Vagina (tissue), 2 donors: ENCODE measurements at places on chromosomes 16 and 17.

DNA sequence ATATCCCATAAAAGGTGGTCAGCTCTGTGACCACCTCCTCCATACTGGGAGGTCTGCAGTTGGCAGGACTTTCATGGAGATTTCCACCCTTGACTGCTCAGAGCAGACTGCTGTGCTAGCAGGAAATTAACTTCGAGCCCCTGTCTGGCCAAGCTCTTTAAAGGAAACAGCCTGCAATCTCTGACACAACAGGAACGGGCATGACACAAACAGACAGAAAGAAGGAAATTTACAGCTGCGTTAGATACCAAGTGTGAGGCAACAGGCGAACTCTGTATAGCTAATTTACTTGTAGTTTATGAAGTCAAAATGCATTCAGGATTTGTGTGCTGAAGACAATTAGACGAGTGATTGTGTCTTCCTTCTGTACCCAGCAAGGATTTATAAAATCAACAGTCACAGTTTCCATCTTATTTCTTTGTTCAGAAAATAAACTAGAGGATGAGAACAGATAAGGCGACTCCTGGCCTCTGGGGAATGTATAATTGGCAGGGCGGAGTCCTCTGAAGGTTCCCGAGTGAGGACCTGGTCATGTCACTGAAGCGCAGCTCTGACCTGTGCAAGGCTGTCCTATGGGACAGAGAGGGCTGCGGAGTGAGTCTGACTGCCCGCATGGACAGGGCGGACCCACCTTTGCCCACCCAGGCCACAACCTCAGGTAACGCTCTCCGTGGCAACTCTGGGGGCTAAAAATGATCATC, 16.1 kb downstream of the WIPI1 start:
- DNase-seq = no peak

GRCh38 chr16:86517652-86518258, 7.4 kb downstream of the FOXF1 start:
- DNase-seq = no peak

- no peak for DNase-seq
Measured at GRCh38 chr17:8227238-8227581, 16.8 kb upstream of the AURKB start.

GRCh38 chr17:77957857-77958715, at the start of gene TNRC6C:
TSS of gene TNRC6C (plus strand) at chr17:77958703. CDS start at chr17:78004207, 45,504 bp downstream.
- DNase-seq = no peak

- no peak for DNase-seq
Measured at GRCh38 chr16:165539-166374, at the start of gene HBM. TSS of gene HBM (plus strand) at chr16:165978. CDS start at chr16:165998, 20 bp downstream.

- DNase-seq = no peak
Measured at GRCh38 chr17:964876-965275, 14.7 kb downstream of the NXN start.
